ENCODE measurements at places on chromosomes 2 and 18.

- no peak for DNase-seq
Observed at GRCh38 chr2:109647636-109648035, 33.5 kb downstream of the SOWAHC start.

DNA sequence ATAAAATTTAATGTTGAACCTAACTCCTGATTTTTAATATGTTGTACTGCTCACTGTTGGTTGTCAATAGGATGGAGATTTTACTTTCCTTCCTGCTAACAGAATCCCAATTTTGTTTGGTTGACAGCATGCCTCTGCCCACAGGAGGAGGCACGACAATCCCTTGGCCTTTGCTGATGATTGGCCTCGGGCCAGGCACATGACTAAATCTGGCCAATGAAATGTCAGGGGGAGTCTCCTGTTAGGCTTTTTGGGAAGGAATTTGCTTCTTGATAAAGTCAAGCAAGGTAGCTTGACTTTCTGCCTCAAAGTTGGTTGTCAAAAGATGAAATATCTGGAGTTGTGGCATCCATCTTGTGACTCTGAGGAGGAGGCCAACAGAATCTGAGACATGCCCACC is 6.8 kb upstream of the TGFA start:
- DNase-seq = no peak

DNA sequence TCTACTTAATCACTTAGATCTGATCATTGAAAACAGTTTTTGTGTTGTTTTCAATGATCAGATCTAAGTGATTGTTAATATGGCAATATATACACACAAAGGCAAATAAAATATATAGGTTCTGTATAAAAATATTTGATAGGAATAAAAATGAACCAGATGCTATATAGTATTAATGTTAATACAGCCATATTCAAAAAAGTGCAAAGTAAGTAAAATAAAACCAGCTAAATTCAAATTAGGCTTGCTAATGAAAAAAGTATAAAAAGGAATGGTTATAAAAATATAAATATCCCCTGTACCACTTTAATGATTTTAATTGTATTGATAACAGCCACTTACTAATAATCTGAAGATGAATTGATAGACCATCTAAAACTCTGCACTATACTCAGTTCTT is 38.4 kb downstream of the VPS54 start:
- no peak for DNase-seq

GRCh38 chr2:237742191-237742590 is 56.4 kb upstream of the RBM44 start:
- DNase-seq = no peak

DNA sequence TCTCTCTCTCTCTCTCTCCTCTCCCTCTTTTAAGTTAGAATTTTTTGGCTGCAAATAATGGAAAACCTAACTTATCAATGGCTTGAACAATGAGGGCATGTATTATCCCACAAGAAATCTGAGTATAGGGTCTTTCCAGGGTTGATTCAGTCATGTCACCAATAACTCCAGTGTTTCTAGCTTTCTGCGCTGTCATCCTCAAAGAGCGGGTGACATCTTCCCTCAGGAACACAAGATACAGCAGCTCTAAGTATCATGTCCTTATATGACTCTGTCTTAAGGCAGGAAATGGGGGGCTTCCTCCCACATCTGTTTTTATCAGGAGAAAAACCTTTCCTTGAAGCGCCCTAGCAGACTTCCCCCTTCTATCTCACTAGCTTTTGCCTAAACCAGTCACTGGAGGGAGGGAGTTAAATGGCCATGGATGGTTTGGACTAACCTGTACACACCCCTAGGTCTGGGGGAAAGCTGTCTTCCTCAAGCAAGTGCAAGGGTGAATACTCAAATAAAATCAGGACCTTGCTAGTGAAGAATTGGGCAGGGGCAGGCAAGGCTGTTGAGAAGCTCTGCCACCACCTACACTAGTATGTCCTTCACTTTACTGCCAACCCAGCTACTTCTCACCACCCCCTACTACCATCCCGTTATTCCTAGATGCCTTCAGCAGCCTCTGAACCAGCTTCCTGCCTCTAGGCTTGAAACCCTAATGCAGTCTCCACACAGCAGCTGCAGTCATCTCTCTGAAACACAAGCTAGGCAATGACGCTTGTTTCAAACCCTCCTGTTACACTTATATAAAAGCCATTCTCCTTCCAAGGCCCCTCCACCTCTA is 7.5 kb upstream of the TUBA4A start:
- DNase-seq = no peak

- DNase-seq = no peak
Observed at GRCh38 chr2:134288814-134289213, 34.9 kb downstream of the MGAT5 start.

DNA sequence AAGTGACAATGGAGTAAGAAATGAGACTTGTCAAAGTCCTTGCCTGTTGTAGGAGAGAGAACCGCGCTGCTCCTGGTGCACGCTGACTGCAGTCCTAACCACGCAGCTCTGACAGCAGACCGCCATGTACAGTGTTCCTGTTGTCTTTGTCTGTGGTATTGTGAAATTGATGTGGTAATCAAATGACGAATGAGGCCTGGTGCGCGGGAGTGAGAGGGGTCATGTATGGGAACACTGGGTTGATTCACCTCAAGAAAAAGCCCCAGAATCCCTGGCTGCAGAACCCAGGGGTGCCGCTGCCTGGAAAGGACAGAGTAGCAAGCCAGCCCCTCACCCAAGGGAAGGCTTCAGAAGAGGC is 64.0 kb downstream of the INPP4A start:
- DNase-seq = no peak

DNA sequence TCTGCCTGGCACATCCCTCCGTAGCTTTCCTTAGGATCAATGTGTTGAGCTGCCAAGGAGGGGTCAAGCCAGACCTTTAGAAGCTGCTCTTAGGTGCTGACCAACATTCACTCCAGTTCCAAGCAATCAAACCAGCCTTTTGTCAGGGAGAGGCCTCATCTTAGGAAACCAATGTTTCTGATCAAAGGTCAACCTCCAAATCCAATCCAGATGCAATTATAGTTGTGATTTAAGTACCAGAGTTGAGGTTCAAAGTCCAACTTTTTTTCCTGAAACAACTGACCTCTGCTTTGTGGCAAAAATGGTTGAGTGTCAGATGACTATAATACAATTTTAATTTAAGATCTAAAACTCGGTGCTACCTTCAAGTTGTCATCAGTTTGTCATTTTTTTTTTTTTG is 303.4 kb downstream of the ALK start:
- no peak for DNase-seq

DNA sequence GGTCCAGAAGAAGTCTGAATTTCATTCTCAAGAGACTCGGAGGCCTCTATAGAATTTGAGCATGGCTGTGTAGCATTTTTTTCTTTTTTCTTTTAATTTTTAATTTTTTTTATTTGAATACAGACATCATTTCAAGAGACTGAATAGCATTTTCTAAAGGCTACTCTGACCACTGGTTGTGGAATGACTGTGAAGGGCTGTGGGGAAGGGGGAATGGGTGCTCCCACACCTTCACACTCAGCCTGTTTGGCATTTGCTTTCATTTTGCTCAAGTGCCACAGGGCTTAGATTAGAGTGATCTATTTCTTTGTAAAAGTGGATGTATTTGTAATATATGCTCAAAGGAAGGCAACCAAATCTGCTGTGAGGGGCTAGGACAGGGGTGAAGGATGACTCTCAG is 142.0 kb upstream of the SPOPL start:
- no peak for DNase-seq

DNA sequence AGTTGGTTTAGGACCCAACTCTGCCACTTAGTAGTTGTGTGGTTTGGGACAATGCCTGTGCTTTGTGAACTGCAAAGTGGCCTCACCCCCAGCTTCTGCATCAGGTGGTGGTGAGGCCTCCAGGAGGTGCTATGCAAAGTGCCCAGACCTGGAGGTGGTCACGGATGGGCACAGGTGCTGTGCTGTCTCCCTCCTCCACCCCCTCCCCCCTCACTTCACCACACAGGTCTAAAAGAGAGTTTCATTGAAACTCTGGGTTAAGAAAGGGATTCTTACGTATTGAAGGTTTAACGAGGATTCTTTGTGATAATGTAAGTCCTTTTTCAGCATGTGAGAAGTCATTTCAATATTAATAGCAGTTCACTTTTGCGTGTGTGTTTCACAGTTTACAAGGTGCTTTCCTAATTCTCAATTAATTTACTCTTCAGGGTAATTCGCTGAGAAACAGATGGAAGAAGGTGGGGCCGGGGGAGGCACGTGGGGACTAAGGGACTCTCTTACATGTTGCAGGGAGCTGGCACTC is 369.9 kb downstream of the LPIN1 start:
- DNase-seq = no peak

- DNase-seq = no peak
Observed at GRCh38 chr2:212237350-212238095, 301.1 kb downstream of the ERBB4 start.

GRCh38 chr2:240199133-240199870 is 58.8 kb upstream of the OTOS start:
- DNase-seq = no peak

DNA sequence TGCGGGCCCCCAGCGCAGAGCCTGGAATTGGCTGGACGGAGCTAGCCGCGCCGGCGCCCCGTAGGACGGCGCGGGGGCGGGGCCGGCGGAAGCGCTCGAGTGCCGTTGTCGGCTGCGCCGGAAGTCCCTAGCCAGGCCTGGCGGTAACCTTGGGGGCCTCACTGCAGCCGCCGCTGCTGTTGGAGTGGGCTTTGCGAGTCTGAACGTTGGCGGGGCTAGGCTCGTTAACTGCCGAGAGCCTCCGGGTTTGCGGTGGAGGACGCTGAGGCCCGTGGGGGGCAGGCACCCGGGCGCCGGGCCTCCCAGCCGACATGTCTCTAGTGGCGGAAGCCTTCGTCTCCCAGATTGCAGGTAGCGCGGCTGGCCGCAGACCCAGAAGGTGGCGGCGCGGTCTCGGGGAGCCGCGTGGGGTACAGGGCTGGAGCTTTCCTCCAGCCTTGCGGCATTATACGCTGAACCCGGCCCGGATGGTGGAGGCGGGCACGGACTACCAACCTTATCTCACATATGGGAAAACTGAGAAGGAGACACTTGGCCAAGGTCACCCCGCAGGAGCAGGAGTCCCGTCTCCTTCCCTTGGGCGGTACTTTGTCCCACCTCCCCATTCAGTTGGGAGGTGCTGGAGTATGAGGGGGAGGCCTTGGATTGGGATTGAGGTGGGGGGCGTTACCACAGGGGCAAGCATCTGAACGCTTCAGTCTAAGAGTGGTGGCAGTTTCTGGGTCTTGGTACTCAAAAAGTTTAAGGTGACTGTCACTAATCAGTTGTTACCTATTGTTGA is at the start of gene MTX2:
Gene MTX2 (plus strand): TSS at position 124 of the 781 bp plus-strand sequence. CDS start 188 bp downstream, at position 312.
- peak; percentile 43 for DNase-seq

DNA sequence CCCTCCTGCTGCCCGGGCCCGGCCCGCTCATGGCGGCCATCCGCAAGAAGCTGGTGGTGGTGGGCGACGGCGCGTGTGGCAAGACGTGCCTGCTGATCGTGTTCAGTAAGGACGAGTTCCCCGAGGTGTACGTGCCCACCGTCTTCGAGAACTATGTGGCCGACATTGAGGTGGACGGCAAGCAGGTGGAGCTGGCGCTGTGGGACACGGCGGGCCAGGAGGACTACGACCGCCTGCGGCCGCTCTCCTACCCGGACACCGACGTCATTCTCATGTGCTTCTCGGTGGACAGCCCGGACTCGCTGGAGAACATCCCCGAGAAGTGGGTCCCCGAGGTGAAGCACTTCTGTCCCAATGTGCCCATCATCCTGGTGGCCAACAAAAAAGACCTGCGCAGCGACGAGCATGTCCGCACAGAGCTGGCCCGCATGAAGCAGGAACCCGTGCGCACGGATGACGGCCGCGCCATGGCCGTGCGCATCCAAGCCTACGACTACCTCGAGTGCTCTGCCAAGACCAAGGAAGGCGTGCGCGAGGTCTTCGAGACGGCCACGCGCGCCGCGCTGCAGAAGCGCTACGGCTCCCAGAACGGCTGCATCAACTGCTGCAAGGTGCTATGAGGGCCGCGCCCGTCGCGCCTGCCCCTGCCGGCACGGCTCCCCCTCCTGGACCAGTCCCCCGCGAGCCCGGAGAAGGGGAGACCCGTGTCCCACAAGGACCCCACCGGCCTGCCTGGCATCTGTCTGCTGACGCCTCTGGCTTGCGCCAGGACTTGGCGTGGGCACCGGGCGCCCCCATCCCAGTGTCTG is 767 bp downstream of the RHOB start:
- no peak for DNase-seq

DNA sequence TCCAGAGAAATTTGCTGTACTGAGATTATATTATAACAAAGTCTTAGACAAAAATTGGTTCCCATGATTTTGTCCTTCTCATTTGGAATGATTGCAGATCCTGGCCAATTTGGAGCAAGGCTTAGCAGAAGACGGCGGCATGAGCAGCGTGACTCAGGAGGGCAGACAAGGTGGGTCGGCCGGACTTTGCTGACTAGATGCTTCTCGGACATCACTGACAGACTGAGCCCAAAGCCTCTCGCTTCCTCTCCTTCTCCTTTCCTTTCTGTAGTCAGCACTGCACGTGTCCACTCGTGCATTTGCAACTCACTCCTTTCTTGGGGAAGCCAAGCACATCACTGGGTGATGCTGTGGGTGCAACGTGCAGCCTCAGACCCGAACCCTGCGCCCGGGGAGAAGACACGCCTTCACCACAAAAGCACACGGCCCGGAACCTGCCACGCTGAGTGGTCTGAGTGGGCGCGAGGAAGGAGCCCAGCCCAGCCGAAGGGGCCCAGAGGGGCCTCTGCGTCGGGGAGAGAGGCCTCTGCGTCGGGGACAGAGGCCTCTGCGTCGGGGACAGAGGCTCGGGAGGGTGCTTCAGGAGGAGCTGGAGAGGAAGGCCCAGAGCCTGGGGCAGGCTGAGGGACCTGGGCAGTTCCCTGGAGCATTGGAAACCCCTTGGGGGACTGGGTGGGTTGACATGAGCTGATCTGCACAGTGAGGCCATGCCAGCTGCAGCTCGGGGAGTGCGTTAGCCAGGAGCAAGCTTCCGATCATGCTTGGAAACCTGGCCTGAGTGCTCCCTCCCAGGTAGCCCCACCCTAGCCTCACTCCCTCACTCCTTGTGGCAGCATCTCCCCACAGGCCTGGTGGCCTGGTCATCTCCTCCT is 61.6 kb downstream of the ADI1 start:
- DNase-seq = no peak

DNA sequence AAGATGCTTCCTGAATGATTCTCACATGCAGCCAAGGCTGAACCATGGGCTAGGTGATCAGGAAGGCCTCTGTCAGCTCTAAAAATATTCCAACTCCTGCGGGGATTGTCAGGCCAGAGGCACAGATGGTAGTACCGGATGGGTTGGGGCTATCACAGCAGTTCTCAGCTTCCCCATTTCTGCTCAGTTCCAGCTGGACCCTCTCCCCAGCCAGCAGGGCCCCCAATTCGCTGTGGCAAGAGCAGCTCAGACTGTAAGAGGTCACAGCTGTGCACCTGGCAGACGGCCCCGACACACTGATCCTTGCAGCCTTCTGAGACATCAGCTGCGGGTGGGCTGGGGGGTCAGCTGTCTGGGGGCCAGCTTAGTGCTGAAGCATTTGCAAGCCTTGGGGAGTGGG is 43.6 kb upstream of the TCF7L1 start:
- no peak for DNase-seq

DNA sequence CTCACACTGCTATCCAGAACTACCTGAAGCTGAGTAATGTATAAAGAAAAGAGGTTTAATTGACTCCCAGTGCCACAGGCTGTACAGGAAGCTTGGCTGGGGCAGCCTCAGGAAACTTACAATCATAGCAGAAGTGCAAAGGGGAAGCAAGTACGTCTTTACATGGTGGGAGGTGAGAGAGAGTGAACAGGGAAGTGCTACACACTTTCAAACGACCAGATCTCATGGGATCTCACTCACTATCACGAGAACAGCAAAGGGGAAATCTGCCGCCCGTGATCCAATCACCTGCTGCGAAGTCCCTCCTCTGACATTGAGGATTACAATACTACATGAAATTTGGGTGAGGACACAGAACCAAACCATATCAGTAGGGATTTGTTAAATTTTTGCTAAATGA is 150.4 kb upstream of the NXPH2 start:
- no peak for DNase-seq

- DNase-seq = no peak
Observed at GRCh38 chr2:169225906-169226305, 136.4 kb downstream of the LRP2 start.
